DMS53 (cell line): ENCODE measurements at places on chromosomes 4 and X.

GRCh38 chrX:78950009-78950835, 5.0 kb downstream of the P2RY10 start:
- DNase-seq: peak; percentile 0

DNA sequence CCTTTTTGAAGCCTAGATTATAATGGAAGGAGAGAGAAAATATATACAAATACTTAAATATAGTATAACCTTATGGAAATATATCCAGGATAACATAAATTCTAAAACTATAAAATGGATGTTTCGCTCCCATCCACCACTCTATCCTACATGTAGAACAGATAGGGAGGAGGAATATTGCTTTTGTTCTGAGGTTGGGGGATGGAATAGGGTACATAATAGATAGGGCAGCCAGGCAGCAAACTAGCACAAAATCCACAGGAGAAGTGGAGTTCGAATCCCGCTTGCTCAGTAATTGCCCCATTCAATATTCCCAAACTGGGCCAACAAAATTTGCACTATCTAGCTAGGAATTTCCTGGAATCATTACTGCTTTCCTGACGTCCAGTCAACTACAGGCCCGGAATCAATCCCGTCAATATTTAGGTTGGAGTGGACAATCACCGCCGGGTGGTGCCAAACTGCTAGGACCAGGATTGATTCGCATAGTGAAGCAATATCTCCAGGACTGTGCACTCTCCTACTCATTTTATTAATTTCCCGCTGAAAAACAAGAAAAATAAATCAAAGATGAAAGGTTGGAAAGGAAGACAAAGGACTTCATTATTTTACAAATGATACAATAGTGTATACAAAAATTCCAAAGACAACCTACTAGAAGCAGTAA, 40.4 kb upstream of the PAPSS1 start:
- DNase-seq: peak; percentile 2

- peak; percentile 78 for DNase-seq
Measured at GRCh38 chrX:114152130-114152529, 431.8 kb upstream of the HTR2C start.

DNA sequence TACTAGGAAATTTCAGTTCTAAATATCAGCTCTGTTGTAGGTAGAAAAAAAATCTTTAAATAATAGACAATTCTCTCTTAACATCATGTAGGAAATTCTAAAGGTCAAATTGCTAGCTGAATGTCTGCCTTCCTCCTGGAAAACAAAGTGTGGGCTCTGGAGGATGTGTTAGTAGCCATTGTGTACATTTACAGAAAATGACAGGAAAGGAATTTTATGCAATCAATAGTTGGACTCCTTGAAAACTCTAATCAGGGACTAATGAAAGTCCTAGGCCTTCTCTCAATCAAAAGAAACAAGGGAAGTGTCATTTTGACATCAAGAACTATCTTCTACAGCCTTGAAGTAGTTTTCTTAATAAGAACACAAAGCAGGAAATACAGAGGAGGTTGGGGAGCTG, 174.6 kb downstream of the ANKRD50 start:
- no peak for DNase-seq

- DNase-seq: no peak
Measured at GRCh38 chr4:182443070-182443469, 199.9 kb downstream of the TENM3 start.

GRCh38 chr4:168076989-168077725, 15.2 kb upstream of the ANXA10 start:
- peak; percentile 71 for DNase-seq

DNA sequence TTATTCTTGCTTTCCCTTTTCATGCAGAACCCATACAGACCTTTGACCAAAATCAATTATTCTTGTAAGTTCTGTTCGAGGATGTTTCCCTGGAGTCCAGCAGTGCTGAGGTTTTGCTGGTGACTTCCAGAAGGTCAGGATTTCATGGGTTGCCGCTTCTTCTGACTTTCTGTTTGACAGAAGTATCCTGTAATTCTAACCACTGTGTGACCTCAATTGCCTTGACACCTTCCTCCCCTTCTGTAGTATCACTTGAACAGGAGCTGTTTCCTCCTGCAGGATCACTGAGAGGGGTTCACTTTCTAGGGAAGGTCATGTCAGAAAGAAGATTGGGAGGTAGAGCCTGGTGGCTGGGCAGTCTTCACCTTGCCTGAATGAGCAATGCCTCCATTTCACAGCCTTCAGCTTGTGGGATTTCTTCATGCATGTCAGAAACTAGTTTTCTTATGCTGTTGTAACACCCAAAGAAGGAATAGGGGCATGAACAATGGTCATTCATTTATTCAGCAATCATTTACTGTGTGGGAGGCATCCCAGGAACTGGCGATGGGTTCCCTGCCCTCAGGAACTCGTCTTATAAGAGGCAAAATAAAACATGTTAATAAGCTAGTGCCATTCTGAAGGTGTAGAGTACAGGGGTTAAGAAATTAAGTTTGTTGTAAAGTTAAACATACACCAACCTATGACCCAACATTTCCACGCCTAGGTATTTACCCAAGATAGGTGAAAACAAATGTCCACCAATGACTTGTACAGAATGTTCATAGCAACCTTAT, 205.9 kb downstream of the SOWAHB start:
- DNase-seq: peak; percentile 23

- peak; percentile 88 for DNase-seq
Measured at GRCh38 chr4:47837094-47837907, 566 bp downstream of the CORIN start.

- no peak for DNase-seq
Measured at GRCh38 chr4:96744676-96745075, 904.8 kb downstream of the PDHA2 start.

DNA sequence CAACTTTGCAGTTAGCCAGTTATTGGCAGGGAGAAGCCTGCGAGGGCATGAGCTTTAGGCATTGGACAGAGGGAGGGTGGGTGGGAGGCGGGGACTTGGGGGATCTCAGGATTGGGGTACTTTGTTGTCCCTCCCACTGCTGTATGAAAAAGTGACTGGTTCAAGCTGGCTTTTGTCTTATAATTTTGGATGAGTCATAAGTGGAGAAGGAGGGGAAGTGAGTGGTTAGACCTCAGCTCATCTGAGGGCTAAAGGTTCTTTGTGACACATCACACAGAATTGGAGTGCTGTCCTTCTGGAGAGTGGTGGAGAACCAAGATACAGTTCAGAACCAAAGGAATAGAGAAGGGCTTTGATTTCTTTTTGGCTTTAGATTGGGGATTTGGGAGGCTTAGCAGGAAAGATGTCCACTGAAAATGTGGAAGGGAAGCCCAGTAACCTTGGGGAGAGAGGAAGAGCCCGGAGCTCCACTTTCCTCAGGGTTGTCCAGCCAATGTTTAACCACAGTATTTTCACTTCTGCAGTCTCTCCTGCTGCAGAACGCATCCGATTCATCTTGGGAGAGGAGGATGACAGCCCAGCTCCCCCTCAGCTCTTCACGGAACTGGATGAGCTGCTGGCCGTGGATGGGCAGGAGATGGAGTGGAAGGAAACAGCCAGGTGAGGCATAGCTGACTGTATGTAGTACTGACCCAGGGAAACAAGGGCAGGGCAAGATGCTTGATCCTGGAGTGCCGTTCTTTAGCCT, at the start of gene SLC4A4:
SLC4A4 (plus strand) TSS at position 175 of the 748 bp plus-strand sequence.
- peak; percentile 4 for DNase-seq

- DNase-seq: peak; percentile 2
Measured at GRCh38 chr4:135325264-135325663, 1123.7 kb upstream of the PABPC4L start.

DNA sequence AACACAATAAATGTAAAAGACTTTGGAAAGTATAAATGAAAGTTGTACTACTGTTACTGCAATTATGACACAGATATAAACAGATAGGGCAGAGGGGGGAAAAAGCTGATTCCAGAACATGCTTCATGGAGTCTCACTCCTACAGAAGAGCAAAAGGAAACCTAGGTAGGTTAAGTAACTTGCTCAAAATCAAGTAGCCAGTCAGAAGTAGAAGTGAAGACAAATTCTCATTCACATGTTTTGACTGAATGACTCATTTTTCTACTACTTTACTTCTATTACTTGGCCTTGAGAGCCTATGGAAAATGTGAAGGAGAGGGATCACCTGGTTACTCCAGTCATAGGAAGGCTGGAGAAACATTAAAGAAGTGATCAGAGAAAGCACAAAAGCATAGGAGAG, 23.6 kb upstream of the RASGEF1B start:
- no peak for DNase-seq

- no peak for DNase-seq
Measured at GRCh38 chr4:175833574-175834311, 21.7 kb upstream of the GPM6A start.

GRCh38 chr4:3767570-3768288, 1.5 kb downstream of the ADRA2C start:
- DNase-seq: no peak

- DNase-seq: no peak
Measured at GRCh38 chr4:76105652-76106051, 31.1 kb downstream of the ART3 start.

- peak; percentile 52 for DNase-seq
Measured at GRCh38 chrX:8971116-8971515, 62.8 kb downstream of the FAM9B start.

- no peak for DNase-seq
Measured at GRCh38 chrX:106955004-106955772, 35.0 kb downstream of the CLDN2 start.

- no peak for DNase-seq
Measured at GRCh38 chr4:25814301-25815136, 48.3 kb downstream of the SEL1L3 start.

GRCh38 chrX:152869972-152870371, 27.9 kb upstream of the ZNF185 start:
- no peak for DNase-seq

DNA sequence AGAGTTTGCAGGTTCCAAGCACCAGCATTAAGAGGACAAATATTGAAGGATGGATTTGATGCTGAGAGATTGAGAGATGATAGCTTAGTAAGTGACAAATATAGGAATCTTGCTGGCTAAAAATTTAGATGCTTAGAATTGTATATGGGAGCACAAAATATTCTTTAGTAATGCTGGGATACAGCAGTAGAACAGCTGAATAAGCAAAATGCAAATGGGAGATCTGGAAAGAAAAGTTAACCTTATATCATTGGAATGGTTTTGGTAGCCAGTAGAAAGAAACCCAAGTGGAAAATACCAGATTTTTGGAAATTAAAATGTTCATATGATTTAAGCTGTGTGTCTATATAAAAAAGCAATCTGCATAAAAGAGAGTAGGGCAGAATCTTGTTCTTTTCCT, 308.6 kb upstream of the CPEB2 start:
- no peak for DNase-seq

DNA sequence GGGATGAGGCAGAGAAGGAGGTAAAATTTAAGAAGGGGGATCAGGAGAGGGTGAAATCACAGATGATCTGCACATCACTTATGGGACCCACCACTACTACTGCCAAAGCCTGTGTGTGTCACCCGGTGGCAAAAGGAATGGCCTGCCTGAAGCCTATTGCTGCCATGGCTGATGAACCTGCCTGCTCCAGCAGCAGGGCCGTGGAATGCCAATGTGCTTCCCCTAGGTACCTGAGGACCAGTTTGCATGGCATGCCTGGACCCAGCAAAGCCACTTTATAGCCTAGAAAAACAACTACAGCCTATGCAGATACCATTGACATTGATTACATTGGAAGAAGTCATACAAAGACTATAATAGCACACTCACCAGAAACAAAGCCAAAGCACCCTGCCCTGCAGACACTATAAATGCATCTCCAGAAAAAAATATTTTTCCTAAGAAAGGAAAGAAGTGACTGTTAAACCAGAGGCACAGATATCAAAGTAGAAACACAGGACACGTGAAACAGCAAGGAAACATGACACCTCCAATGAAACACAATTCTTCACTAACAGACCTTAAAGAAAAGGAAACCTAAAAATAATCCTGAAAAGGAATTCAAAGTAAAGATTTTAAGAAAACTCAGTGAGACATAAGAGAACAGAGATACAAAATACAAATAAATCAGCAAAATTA, 680.7 kb upstream of the GRID2 start:
- no peak for DNase-seq

DNA sequence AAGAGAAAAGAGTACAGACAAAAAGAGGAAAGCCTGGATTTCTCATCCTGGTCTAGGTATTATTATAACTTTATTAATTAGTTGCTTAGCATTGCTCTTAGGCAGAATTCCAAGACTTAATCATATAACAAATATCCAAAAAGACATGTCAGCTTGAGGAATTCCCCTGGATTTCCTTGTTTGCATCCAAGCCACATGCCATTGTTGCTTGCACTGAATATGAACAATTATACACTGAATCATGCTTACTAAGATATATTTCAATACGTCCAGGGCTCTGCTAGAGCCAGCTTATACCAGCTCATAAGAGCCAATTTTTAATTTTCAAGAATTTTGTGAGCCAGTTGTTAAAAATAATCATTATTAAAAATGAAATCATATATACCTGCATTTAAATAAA, 5.5 kb upstream of the TLR10 start:
- DNase-seq: peak; percentile 30

DNA sequence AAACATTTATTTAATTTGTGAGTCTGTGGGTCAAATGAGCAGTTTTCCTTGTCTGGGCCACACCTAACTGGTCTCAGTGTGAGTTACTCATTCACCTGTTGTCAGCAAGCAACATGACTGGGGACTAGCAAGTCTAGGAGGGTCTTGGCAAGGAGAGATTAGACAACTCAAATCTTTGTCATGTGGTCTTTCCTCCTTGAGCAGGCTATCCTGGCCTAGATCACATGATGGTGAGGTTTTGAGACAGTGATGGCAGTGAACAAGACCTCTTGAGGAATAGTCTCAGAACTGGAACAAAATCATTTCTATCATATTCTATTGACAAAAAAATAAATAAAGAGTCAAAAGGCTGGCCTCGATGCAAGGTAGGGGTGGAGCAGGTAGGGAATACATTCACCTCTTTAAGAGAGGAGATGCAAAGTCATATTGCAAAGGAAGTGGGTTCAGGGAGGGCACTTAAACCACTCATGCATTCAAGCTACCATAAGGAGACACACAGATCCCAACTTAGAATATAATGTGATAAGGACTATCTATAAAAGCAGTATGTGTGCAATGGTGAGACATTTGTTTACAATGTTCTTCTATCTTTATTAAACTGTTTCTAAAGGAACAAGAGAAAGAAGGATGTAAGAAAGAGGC, 135.7 kb downstream of the ZNF330 start:
- DNase-seq: no peak

- no peak for DNase-seq
Measured at GRCh38 chr4:38671592-38671940, 7.6 kb downstream of the KLF3 start.

GRCh38 chr4:71189471-71189870, 149.3 kb upstream of the SLC4A4 start:
- DNase-seq: no peak

DNA sequence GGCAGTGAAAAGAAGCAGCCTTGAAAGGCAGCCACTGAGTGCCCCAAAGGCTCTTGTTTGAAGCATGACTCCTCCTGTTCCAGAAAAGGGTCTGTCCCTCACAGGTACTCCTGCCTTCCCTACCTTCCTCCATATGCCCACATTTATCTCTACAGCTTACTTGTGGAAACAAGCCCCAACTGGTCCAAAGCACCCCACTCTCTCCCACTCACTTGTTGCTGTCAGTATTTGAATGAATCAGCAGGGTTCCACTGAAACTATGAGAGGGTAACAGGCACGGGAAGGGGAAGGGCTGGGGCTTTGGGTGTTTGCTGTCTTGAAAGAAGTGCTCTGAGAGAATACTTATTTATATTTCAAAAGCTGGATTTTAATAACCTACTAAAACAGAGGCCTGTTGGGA, 34.9 kb downstream of the GPR143 start:
- no peak for DNase-seq
